Activated CD8-positive, alpha-beta memory T cell treated with anti-CD3 and anti-CD28 coated beads for 1 hour (primary cell): ENCODE measurements at places on chromosomes 2 and 18.

- no peak for DNase-seq
Observed at GRCh38 chr18:55500316-55501086, 87.5 kb downstream of the TCF4 start.

- DNase-seq, result no peak
Observed at GRCh38 chr2:36404318-36404717, 48.7 kb downstream of the CRIM1 start.

DNA sequence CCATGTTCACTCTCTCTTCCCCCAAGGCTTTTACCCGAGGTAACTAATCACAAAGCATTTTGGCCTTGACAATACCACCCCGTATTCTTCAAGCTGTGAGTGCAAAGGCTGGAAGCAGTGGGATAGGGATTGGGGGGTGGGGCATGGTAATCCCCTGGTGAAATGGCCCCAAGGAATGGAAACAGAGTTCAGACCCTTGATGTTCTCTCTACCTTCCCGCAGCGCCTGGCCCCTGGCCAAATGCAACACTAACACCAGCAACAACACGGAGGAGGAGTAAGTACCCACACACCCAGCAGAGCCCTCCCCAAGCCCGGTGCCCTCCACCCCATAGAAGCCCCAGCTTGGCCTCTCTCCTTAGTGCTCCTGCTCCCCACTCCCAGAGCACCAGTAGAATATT lies 36.9 kb downstream of the CNGA3 start:
- DNase-seq, result no peak

DNA sequence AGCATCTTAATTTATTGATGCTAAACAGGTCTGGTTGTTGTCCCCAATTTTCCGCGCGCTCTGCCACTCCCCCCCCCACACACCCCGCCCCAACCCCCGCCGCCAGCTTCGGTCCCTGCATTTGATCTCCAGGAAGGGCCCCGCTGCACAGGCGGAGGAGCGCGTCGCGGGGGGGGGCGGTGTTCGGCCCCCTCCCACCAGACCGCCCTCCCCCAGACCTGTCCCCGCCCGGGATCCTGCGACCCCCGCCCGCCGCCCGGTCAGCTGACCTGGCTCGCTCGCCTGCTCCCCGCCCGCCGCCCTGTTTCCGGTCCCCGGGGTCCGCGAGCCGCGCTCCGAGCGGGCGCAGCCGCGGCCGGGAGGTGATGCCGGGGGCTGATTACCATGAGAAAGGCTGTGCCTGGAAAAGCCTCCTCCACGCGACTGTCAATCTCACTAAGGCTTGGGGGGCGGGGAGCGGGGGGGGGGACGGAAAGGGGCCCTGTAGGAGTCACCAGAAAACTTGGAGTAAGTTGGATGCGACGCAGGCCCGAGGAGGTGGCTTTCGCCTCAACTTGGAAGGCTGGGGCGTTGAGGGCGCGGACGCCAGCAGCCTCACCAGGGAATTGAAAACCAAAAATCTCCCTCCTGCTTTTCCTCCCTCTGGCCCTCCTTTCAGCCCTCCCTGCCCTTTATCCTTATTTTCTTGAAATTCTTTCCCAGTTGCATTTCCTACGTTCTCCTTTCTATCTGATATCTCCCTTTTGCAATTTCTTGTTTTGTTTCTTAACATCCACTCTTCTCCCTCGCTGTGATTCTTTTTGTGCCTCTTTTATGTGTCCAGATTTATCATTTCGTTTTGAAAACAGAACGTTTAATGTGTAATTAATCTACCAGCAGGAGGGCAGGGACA lies 4.4 kb upstream of the ZEB2 start:
- DNase-seq, result no peak

DNA sequence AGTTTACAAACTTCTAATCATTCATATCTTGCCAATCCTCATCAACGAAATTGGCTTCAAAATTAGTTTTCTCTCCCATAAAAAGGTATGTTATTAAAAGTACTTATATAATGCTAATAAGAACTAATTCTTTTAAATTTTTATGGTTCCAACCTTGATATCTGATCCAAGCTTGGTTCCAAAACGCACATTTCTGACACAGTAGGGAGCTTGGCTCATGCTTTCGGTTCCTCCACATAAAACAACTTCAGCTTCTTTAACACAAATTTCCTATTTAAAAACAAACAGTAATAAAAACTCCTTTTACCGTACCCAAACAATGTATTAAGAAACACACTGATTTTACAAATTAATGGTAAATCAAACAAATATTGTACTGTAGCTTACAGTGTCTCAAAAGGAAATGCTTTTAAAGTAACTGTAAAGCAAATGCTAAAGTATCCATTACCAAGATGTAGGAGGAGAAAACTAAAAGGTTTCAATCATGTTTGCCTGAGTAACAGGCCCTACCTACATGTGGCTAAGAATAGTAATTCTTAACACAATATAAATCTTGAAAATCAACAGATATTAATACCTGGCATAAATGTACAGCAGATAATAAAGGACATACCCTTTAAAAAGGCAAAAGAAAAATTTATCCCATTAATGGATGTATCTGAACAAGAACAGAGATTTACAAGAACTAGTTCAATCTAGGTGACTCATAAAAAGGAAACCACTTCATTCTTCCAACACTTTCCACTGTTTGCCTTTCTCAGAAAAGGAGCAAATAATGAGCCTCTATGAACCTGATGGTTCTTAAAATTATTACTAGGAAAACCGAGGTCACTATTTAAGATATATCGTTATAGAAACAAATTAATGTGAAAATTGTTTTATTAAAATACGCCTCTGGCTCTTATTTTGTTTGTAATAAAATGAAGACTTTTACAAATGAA lies 17.5 kb downstream of the ACAA2 start:
- DNase-seq, result no peak

DNA sequence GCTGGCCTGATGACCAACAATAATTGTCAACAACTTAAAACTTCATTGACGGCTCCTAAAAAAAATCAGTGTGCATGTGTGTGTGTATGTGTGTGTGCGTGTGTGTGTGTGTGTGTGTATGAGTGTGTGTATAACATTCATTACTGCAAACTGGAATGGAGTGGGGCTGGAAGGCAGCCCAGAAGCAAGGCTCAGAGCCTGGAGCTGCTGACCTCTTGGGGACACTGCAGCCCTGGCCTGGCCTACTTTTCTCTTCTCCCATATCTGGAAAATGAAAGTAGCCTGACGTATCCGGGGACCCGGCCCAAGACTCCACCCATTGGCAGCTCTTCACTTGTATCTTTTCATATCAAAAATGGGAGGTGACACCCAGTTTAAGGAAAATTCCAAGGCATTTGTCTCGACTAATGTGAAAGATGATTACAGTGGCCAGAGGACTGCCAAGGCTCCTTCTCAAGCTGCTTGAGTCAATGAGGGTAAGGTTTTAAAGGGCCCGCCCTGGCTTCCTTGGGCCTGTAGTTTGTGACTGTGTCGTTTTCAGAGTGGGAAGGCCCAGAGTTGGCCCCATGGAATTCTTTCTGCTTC lies 72.4 kb upstream of the IL1R1 start:
- no peak for DNase-seq

DNA sequence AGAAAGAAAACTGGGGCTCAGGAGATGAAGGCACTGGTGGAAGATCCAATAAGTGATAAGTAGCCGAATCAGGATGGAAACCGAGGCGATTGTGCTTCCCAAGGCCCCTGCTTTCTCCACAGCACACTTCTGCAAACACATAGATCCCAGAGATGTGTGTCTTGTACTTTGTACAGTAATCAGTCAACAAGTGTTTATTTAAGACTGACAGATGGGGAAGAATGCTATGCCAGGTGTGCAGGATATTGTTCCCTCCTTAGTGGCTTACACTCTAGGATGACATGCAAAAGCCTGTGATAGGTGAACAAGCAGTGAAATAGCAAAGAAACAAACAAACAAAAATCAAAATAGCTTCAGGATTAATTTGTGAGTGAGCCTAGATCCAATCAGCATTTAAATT lies 116.6 kb downstream of the ACTR3 start:
- DNase-seq, result no peak

GRCh38 chr2:144437636-144438035 lies 82.3 kb downstream of the ZEB2 start:
- DNase-seq, result no peak
